SJCRH30 (cell line): ENCODE measurements at places on chromosomes 5 and 9. TPM values are rescaled to one million over a fixed set of nuclear protein-coding genes. Genes with fewer than 3 reads are reported as not detected.

GRCh38 chr9:2745560-2746380 is 28.5 kb downstream of the KCNV2 start:
- DNase-seq: no peak

SLC6A18 gene
- total RNA-seq: not detected in 2 replicates

DNA sequence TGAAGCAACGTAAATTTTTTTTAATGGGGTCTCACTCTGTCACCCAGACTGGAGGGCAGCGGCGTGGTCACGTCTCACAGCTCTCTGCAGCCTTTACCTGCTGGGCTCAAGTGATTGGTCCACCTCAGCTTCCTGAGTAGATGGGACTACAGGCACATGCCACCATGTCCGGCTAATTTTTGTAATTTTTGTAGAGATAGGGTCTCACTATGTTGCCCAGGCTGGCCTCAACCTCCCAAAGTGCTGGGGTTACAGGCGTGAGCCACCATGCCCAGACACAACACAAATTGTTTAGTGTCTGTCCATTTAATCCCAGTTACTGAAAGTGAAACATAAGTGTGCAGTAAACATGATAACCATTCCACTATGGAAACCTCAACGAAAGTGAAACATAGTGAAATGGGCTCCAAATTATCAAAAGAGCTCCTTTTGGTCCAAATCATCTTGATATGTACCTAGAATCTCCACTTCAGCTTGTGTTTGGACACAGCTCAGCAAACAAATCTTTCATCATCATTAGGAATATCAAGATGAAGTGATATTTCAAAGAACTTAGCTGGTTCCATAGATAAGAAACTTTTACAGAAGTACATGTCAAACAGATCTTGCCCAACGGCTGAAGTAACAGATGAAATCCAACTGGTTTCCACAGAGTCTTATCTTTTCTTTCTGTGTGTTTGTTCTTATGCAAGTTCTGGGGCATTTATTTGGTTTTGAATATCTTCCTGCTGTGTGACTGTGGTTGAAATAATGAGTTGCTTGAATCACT is 41.2 kb upstream of the PLPP1 start:
- no peak for DNase-seq

CA9 gene
- 2.5 and 3.2 TPM in 2 replicates for total RNA-seq

DNA sequence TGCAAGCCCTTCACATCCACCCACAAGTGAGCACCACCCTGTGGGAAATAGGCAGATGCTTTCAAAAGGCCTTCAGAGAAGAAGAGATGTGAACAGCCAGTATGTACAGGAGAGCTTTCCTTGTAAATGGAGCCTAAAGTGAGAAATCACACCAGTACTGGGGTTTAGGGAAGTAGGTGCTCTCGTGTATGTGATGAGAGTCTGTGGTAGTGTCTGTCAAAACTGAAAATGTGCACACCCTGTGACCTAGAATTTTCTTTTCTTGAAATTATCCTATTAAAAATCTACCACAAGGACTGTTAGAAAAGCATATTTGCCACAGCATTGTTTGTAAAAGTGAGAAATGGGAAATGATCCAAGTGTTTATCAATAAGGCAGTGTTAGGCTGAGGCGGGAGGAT is 16.6 kb downstream of the OTULINL start:
- no peak for DNase-seq

- DNase-seq: peak; percentile 57
Measured at GRCh38 chr9:123326662-123327093, 29.3 kb upstream of the CRB2 start.

IFNB1 gene
- total RNA-seq: not detected in 2 replicates

DNA sequence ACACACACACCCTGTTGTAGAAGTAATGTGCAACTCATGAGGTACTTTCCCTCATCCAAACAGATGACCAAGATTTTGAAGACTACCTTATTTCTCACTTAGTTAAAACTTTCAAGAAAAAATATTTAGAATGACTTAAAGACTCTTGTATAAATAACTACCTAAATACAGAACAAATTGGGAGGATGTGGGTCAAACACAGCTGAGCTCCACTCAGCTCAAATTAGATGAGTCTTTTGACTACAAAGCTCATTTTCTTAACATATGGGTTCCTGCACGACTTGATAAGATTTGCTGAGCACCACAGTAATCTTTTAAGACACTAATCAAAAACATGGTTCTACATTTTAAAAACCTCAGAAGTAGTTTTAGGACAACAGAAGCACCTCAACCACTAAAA is 8.9 kb downstream of the MTX3 start:
- DNase-seq: no peak

DNA sequence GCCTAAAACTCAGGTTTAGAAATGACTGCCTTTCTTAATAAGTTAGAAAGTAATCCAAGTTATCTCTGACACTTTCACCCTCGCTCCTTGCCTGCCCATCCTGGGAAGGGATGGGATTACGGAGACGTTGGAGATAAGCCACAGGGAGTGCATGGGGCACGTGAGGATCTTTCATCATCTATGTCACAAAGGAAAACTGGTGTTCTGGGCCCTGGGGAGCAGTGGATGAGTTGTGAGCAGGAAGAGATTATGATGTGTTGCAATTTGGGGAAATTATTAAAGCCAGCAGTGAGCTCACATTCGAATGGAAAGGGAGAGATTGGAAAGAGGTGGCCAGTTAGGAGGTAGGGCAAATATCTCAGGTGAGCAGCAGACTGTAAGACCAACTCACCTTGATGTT is 12.8 kb downstream of the AFAP1L1 start:
- DNase-seq: no peak

- DNase-seq: no peak
Measured at GRCh38 chr5:80697100-80697499, 42.3 kb upstream of the DHFR start.

ZDHHC11B gene
- total RNA-seq: 0.22 TPM in 1 of 2 replicates, not detected in the other

DNA sequence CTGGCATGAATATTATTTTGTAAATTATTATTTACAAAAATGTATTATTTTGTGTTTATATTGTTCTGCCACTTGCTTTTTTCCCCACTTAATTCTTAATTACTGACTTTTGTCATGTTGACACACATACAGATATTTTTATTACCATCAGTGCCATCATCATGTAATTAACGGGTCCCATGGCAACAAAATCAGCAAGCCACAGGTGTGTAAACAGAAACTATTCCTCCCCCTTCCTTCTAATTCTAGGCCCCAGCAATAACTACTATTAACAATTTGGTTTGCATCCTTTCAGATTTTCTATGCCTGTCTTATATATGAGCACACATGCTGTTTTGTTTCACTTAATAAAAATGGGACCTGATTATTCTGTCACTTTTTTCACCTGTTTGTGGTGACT is 29.3 kb downstream of the CYFIP2 start:
- DNase-seq: no peak

SELENOP gene
- total RNA-seq: 195 and 221 TPM in 2 replicates

GRCh38 chr5:109705596-109705995 is 15.9 kb downstream of the MAN2A1 start:
- no peak for DNase-seq

GRCh38 chr9:135329571-135330306 is 149.8 kb upstream of the PPP1R26 start:
- DNase-seq: peak; percentile 20

DNA sequence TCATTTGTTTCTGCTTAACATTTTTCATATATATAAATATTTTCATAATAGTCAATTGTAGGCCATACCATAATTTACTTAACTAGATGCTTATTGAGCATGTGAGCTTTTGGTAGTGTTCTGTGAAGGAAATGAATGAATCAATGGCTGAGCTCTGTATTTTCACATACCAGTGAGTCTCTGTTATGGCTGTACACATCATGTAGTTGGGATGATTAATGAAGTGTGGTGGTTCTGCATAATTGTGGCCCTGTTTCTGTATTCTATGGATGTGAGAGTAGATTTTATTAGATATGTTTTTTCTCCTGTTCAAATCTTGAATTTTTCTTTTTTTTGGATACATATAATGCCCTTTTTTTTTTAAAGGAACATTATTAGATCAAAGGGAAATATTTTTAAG is 56.2 kb downstream of the CTNNA1 start:
- no peak for DNase-seq

CNTLN gene
- 14.4 and 17.3 TPM in 2 replicates for total RNA-seq

DNA sequence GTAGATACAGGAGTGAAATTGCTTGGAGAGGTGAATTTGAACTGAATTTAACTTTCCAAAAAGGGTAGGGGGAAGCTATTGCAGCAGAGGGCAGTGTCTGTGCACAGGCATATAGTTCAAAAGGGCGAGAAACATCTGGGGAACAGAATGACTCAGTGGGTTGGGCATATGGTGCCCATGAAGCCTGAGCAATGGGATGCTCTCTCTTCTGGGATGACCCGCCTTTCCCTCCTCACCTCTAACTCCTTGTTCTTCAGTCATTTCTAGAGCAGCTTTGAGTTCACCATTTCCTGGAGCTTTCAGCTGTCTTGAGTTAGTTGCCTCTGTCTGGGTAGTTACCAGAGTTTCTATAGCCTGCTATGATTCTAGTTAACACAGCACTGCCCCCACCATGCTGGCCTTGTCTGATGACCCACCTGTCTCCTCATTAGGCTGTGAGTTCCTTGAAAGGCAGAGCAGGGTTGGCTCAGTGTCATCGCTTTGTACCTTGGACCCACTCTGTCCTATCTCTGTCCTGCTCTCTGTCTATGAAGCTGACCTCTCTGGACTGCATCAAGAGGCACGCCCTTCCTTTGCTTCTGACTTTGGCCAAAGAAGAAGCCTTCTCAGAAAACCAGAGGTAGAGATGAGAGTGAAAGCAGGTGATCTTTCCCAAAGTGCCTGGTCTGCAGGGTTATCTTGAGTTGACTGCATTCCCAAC is 299.6 kb upstream of the KLF4 start:
- DNase-seq: no peak

DNA sequence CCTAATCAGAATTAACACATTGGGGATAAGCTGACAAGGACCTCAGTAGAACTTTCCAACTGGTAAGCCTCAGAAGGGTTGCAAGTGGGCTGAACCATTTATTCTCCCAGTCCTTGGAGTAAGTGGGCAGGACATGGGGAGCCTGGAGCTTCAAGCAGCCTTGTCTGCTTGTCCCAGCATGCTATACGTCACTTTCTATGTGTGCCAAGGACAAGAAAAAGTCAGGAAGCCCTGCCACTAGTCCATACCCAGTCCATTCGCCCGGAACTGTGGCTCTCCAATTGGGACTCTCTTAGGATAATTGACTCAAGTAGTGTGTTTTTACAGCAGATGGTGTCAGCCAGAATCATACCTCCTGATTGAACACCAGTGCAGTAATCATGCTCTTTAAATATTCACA is 62.6 kb upstream of the FRRS1L start:
- DNase-seq: no peak

DNA sequence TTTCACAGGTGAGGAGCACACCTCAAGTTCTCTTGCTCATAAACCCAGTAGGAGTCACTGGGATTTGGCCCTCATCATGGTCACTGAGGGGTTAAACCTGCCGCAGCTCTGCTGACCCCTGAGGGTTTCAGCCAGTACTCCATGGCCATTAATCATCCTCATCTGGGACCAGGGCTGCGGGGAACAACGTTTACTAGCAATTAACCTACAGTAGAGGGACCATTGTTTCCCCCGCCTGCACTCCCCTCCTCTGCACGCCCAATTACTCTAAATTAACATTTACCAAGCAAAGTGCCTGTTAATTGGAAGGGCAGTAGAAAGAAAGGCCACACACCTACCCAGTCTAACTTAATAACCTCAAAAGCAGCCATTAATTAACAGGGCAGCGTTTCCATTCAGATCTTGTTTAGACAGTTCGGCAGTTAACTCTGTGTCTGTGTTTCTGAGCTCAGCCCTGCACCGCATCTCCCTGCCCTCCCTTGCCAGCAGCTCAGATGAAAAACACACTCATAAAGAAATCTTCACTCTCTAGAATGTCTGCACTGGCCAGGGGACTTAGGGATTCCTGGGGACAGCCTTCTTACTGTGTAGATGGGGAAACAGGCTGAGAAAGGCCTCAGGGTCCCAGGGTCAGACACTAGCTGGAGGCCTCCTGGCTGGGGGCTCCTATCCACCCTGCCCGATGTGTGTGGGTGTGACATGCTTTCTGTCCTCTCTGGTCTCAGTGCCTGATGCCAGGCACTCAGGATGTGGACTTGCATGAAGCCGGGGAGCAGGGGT is 51.6 kb downstream of the ALG2 start:
- no peak for DNase-seq
